Activated CD4-positive, alpha-beta T cell treated with anti-CD3 and anti-CD28 coated beads for 36 hours (primary cell): ENCODE measurements at places on chromosomes 12 and 14.

DNA sequence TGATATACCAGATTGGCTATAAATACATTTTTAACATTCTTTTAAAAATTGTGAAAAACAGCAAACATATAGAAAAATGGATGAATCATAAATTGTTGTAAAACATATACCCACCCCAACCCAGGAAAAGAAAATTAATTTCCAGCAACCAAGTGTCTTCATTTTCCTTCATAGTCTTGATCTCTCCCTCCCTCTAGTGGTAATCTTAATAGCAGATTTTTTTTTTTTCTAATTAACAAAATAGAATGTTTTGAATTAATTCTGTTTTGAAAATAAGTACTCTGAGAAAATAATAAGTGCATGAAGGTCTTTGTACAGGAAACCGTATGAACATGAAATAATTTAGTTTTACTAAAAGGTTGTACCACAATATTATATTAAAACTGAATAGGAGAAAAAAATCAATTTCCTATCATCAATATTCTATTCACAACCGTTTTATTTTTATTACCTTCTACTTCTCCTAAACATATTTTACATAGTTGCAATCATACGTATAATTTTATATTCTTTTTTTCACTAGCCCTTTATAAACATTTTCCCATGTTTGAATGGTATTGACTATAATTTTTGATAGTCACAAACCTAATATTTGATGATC lies 7.0 kb downstream of the ETNK1 start:
- H3K27ac ChIP-seq: no peak overlapping the region
- no peaks in the 10 kb centered on the region for H3K27me3 ChIP-seq
- H3K36me3 ChIP-seq: peaks cover 29% of the 10 kb centered on the region
- H3K4me3 ChIP-seq: no peak overlapping the region

DNA sequence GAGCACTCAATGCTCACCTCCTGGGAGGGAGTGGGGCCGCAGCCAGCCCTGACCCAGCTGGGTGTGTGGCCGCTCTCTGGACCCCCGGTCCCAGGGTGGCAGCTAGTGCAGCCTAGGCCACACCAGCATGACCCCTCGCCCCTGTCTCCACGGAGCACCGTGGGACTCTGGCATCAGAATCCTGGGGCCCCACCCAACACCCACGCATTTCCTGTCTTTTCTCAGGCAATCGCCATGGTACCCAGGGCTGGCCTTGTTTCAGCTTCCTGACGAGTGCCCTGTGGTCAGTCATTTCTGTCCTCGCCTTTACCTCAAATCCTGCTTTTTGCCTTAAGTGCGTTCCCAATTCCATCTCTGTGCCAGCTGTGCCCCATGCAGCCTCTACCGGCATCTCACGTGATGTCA lies 15.9 kb downstream of the PACS2 start:
- H3K36me3 ChIP-seq: no peaks in the 10 kb centered on the region
- H3K27ac ChIP-seq: no peak overlapping the region
- peaks cover 28% of the 10 kb centered on the region for H3K4me1 ChIP-seq
- H3K27me3 ChIP-seq: no peaks in the 10 kb centered on the region
- DNase-seq: peak; percentile 49

DNA sequence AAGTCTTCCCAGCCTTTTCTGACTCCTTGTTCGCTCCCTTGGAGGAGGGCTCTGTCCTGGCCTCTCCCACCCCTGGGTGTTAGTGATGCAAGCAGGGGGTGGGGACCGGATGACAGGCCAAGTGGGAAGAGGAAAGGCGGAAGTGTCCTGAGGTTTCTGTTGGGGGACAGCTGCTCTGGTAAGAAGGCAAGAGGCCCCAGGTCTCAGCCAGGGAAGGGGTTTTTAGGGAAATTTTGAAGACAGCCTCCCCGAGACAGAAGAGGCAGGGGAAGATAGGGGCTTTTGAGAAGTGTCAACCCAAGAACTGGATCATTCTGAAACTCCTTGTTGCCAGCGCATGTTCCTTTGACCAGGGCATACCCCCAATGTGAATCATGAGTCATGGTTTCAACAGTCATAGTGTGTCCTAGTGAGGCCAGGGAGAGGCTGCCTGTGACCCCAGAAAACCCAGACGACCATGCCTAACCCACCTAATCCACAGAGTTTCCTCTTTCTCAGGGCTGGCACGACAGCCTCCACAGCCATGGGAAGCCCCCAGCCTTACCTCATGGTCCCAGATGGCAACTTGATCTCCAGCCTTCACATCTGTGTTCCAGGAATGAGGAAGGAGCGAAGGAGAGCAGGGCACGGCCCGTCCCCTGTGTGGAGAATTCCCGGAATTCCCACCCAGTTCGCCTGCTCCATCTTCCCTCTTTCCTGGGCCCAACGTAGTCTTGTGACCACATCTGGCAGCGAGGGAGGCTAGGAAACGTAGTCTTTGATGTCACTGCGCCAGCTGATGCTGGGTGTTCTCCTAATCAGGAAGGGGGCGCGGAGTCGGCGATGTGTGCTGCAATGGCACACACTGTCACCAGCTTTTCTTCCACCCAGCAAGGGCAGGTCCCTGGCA lies 4.9 kb upstream of the GPR132 start:
- no peaks in the 10 kb centered on the region for H3K36me3 ChIP-seq
- peak overlapping the region; percentile 85 for H3K27ac ChIP-seq
- H3K27me3 ChIP-seq: no peaks in the 10 kb centered on the region
- DNase-seq: peak; percentile 75
- peaks cover 58% of the 10 kb centered on the region for H3K4me1 ChIP-seq

- peaks cover 33% of the 10 kb centered on the region for H3K4me1 ChIP-seq
- peaks cover 11% of the 10 kb centered on the region for H3K36me3 ChIP-seq
- H3K27ac ChIP-seq: no peak overlapping the region
- H3K4me3 ChIP-seq: no peak overlapping the region
- no peak for DNase-seq
Measured at GRCh38 chr14:103442288-103442687, 57.1 kb downstream of the MARK3 start.

- peak overlapping the region; percentile 60 for H3K4me3 ChIP-seq
- H3K36me3 ChIP-seq: no peaks in the 10 kb centered on the region
- no peaks in the 10 kb centered on the region for H3K27me3 ChIP-seq
- H3K27ac ChIP-seq: peak overlapping the region; percentile 97
Measured at GRCh38 chr14:91869556-91869955, 2.2 kb upstream of the TC2N start.

GRCh38 chr12:25058012-25058411 lies 109.1 kb upstream of the BCAT1 start:
- peaks cover 6% of the 10 kb centered on the region for H3K36me3 ChIP-seq

- peaks cover 3% of the 10 kb centered on the region for H3K27me3 ChIP-seq
- H3K4me1 ChIP-seq: no peaks in the 10 kb centered on the region
- H3K27ac ChIP-seq: no peak overlapping the region
- no peak overlapping the region for H3K4me3 ChIP-seq
Measured at GRCh38 chr12:114817571-114818425, 133.8 kb upstream of the TBX3 start.

GRCh38 chr14:30243805-30244204 lies 315.2 kb upstream of the G2E3 start:
- DNase-seq: no peak
- no peaks in the 10 kb centered on the region for H3K4me1 ChIP-seq
- H3K4me3 ChIP-seq: no peak overlapping the region
- no peaks in the 10 kb centered on the region for H3K36me3 ChIP-seq

- H3K27ac ChIP-seq: no peak overlapping the region
- H3K4me3 ChIP-seq: no peak overlapping the region
- no peak for DNase-seq
- peaks cover 22% of the 10 kb centered on the region for H3K27me3 ChIP-seq
- H3K36me3 ChIP-seq: peaks cover 2% of the 10 kb centered on the region
- no peaks in the 10 kb centered on the region for H3K4me1 ChIP-seq
Measured at GRCh38 chr14:96658611-96659010, 138.6 kb upstream of the VRK1 start.
